SHP77 (cell line): ENCODE measurements at places on chromosomes 1 and 21.
A peak's percentile ranks its signal among the peaks of the same experiment; 100 is the strongest.

DNA sequence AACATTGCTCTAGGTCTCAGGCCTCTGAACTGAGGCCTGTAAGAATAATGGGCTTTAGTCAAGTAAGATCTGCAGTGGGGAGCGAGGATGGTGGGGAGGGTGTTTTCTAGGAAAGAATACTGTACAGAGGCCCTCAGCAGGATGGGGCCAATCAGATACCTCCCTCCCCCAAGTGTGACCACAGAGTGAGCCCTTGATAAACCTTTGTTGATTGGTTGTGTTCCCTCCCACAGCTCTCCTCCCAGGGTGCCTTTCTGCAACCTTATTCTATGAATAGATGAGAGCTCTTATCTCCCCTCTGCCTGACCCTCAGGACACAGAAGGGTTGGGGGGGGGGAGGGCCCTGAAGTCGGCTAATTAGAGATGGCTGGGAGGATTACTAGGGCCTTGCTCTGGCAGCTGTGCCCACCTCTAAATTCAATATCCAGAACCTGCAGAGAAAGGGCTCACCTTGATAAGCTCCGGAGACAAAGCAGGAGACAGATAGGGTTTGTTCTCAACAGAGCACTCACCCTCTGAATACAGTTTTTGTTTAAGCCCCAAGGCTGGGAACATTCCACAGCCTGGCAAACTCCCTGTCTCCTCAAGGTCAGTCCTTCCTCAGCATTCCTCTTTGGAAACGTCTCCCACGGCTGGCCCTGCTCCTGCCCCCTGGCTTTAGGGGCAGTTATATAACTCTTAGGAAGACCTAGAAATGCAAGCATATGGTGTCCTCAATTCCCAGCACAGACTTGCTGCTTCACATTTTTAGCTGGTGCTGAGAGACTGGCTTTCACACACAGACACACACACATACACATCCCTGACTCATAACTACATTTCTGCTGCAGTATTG is 42.9 kb downstream of the ATP1A1 start:
- DNase-seq: no peak

- DNase-seq: no peak
Measured at GRCh38 chr1:117556341-117556740, 49.5 kb upstream of the TENT5C start.

DNA sequence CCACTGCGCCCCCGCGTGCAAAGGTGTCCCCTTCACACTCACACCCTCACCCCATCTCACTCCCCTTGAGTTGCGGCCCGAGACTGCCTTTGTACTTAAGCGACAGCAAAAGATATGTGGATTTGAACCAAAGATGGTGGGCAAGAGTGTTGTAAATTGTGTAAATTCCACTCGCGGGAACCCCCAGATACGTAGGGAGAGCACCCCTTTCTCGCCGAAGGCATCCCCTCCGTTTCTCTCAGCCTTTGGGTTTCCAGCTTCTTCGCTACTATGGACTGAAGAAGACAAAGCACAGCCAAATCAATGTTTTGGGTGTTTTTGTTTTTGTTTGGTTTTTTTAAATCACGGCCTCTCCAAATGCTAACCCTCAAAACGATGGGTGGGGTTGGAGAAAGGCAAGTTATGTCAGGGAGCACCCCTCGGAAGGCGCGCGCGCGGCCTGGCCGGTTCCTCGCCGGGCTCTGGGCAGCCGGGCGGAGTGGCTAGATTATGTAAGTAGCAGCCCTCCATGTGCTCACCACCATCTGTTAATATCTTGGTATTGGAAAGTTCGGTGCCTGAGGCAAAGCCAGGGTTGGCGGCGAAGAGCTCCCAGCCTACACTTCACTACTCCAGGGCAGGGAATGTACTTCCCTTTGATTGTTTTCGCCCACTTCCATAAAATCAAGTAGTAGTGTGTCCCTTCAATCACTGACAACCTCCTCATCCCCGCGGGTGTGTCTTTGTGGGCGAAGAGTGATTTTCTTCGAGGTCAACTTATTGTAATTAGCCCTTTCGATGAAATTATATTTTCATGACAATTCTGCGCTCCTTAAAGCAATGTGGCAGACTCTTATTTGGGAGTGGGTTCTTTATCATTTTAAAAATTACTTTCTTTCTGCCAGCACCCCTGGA is 4.0 kb upstream of the PROX1 start:
- DNase-seq: no peak

- DNase-seq: no peak
Measured at GRCh38 chr1:106722466-106722865, 334.0 kb upstream of the PRMT6 start.

GRCh38 chr1:32919811-32920733 is 18.9 kb upstream of the TMEM54 start:
- no peak for DNase-seq

GRCh38 chr1:159587461-159587951 is at the start of gene APCS:
TSS of gene APCS (plus strand) at chr1:159587826. CDS start at chr1:159587922, 96 bp downstream.
- no peak for DNase-seq

- DNase-seq: no peak
Measured at GRCh38 chr1:197572169-197572568, 203.1 kb downstream of the DENND1B start.

- no peak for DNase-seq
Measured at GRCh38 chr1:21626921-21627339, 42.2 kb downstream of the RAP1GAP start.

DNA sequence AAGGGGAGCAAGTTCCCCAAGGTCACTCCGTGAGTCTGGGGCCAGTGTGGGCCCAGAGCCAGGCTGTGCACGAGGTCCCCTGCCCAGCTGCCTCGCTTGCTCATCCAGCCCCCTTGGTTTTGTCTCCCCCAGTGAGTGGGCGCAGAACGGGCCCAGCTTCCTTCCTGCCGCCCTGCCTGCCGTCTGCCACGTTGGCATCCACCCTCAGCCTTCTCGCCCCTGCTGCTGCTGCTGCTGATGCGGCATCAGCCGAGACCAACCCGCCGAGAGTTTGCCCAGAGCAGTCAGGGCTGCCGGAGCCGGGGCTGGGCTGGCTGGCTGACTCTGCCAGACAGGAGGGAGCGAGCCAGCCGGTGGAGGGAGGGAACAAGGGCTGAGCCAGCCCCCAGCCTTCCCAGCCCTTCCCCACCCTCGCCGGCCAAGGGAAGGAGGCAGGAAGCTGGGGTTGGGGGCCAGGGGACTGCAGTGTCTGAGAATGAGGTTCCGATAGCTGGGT is 31.4 kb upstream of the WASF2 start:
- no peak for DNase-seq

DNA sequence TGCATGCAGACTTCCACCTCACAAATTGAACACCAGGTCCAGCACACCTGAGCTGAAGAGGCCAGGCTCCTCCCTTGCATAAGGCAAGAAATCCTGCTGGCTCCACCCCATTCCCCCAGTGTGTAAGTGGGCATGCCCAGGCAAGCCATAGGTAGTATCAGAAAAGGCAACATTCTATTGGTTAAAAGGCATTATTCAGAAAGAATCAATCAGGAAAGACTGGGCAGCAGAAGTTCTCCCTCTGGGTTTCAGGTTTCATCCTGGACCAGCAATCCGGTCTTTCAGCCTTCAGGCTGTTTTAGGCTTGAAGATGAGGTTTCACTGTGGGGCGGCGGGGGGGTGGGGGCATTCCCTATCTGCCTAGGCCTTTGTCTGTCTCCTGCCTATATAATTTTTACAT is 42.0 kb upstream of the LHX8 start:
- no peak for DNase-seq

DNA sequence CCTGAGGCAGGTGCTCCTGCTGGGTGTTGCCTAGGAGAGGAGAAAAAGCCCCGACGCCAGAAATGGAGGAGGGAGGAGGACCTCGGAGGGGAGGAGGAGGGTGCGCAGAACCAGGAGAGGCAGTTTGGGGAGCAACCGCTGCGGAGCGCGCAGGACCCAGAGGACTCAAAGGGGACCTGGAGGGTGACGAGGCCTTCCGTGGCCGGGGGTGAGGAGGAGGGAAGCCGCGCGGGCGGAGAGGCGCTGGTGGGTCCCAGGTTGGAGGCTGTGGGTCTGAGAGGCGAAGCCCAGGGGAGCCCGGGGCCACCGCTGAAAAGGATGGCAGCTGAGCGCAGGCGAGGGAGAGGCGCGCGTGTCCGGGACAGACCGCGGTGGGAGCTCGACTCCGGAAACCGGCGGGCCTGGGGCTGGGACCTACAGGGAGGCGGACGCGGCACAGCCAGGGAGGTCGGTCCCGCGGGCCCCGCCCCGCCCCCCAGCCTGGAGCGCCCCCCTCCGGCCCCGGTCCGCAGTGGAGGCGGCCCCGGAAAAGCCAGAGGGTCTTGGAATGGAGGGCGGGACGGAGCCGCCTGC is 15.1 kb downstream of the RNF223 start:
- DNase-seq: peak; percentile 29

GRCh38 chr21:45026066-45026745 is 48.2 kb upstream of the ADARB1 start:
- DNase-seq: no peak

GRCh38 chr1:236239092-236239585 is 42.6 kb downstream of the ERO1B start:
- DNase-seq: no peak

DNA sequence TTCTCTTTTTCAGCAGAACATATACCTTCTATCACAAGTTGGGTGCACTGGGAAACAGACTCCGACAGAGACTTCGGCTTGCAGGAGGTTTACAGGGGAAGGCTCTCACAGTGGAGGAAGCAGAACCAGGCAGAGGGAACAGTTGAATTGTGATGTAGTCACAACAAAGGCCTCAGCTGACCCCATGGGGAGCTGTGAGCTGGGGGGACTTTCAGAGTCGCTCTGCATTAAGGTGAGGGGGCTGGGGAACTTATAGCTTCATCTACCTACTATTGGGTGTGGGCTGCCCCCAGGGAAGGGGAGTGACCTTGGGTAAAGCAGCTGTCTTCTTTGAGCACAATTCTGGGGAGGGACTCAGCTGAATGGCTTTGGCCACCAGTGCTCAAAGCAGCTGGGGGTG is 94.9 kb upstream of the POU3F1 start:
- no peak for DNase-seq

- no peak for DNase-seq
Measured at GRCh38 chr1:203911806-203912205, 50.4 kb downstream of the SNRPE start.

DNA sequence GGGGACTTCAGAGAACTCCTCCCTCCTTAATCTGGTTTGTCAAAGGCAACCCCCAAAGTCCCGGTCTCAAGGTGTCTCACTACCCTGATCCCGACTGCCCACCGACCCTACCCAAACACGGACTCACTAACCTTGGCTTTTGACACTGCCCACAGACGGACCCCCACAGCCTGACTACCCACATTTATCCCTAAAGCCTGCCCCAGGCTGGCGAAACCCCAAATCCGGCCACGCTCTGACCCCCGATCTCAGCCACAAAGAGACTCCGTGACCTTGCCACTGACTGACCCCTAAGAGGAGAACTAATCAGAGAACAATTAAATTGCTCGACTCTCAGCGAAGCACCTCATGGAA is 5.2 kb downstream of the ID3 start:
- DNase-seq: no peak

GRCh38 chr1:25675729-25676476 is 59.3 kb downstream of the MAN1C1 start:
- no peak for DNase-seq

DNA sequence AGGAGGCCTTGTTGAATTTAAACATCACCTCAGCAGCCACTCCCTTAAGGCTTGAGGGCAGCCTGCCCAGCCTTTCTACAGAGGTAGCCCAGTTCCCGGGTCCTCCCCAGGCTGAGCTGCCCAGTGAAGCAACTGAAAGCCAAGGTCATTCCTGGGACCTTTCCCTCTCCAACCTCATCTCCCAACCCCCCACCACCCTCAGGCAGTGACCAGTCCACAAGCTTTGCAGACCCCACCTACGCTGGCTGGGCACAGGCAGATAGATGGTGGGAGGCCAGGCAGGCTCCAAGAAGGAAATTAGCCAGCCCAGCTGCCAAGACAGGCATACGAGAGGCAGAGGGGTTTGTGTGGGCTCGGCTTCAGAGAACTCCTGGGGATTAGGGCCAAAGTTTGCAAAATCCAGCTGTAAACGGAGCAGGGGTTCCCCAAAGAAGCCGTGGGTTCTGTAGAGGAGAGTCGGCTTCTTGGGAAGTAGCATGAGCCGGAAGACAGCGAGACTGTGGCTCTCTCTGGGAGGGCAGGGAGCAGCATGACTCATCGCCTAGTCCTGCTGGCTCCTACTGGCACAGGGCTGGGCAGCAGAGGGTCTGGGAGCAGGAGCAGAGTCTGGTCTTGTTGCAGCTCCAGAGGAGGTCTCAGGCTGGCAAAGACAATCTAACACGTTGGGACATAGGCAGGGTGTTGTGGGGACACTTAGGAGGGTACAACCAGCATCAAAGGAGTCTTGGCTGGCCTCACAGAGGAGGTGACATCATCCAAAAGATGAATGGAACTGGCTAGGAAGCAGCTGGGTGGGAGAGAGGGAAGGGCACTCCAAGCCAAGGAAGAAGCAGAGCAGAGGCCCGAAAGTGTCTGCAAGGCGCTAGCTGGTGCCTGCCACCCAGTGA is 2.8 kb upstream of the ZC3H12A start:
- peak; percentile 82 for DNase-seq

GRCh38 chr1:94316183-94316582 is 78.8 kb upstream of the ARHGAP29 start:
- DNase-seq: no peak

DNA sequence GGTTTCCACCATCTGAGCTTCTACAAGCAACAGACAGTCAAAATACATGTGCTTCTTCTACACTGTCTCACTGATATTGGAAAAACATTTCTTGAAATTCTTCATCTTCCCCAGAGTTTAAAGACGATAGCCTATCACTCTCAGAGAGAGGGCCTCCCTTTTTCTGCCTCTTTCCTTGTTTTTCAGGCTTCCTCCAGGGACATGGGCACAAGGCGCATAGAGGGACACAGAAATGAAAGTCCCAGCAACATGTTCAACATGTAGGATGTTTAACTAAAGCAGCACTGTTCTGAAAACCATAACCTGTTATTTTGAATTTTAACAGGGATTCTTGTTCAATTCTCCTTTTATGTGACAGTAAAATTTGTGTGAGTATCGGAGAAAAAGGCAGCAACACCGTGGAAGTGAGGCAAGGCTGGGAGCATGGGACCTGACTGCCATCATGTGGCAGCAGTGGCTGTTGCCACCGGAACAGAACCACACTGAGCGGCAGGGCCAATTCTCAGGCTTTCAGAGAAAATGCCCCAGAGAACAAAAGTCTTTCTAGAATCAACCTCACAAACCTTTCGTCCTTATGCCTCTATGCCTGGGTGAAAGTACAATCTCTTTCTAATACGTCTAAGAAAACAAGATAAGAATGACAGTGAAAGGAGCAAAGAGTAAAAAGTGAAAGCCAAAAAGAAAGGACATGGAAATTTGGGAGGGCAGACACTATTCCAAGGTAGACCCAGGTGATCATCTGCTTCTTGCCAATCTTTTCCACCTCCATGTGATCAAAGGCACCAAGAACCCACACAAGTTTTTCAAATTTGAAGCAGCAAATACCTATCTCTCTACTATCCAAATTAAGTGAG is 54.5 kb downstream of the PCNX2 start:
- peak; percentile 50 for DNase-seq

GRCh38 chr1:16124377-16125087 is 31.3 kb downstream of the EPHA2 start:
- DNase-seq: no peak
